ENCODE measurements at places on chromosomes 1 and 21. TPM values are rescaled to one million over a fixed set of nuclear protein-coding genes. Genes with fewer than 3 reads are reported as not detected.

GRCh38 chr1:41361495-41362356 is 492 bp downstream of the FOXO6 start:
- DNase-seq = peak; percentile 63

NLRP3 gene
- polyA plus RNA-seq = 0.50 TPM

CACNA1E gene
- polyA plus RNA-seq = 0.03 TPM

IPO13 gene
- 15.3 TPM for polyA plus RNA-seq

DNA sequence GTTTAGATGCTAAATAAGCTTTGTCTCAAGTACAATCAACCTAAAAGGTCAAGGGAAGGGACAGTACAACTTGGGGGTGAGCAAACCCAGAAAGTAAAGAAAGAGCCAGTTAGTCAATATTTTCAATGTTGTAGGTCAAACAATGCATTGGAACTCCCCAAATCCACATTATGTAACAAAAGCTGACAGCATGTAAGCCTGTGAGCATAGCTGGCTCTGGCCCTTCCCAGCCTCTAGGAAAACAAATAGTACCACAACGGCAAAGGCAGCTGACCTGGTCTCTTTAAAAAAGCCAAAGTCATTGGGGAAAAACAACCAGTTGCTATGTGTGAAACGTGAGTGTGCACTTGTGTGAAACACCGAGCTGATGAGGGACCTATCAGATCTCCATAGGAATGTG is 3.4 kb downstream of the CBR1 start:
- DNase-seq = no peak

- no peak for DNase-seq
These were observed 20.5 kb downstream of the FUBP1 start for GRCh38 chr1:77958391-77958790.

HS2ST1 gene
- polyA plus RNA-seq = 31.6 TPM

GRCh38 chr1:47755101-47755990 is 241.8 kb downstream of the TRABD2B start:
- DNase-seq = no peak

MAP1LC3C gene
- 4.3 TPM for polyA plus RNA-seq

DNA sequence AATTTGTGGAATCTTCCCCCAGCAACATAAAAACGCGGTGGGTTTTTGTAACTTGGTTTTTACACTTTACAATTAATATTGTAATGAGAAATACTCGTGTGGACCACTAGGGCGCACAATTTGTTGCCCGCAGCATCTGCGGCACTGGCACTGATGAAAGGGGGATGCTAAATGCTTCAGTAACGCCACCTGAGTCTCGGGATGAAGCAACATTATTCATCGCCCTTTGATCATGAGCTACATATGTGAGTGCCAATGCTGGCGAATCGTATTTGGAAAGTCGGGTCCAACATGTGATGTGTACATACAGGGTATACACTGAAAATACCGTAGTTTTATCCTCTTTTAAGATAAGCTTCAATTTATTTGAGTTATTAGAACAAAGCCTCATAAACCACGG is 34.2 kb upstream of the COX20 start:
- no peak for DNase-seq

SLAMF8 gene
- polyA plus RNA-seq = 0.73 TPM

PM20D1 gene
- 1.8 TPM for polyA plus RNA-seq

- no peak for DNase-seq
These were observed 264.2 kb downstream of the HMCN1 start for GRCh38 chr1:185998391-185998790.

TTC39A gene
- 1.2 TPM for polyA plus RNA-seq

DNA sequence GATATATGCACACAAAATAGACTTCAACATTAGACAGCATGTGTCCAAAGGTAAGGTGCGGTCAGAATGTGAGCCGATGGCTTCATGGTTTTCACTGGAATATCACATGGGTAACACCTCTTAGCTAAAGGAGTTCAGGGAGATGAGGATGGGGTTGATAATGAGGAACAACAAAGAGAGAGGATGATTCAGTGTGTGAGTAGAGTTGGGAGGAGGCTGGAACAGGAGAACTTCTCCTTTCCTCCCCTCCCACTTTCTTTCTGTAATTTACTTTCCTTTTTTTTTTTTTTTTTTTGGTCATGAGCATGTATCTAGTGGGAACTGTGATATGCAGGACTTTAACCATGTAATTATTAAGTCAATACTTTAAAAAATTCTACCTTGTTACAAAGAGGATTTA is 99.4 kb downstream of the FASLG start:
- no peak for DNase-seq

- no peak for DNase-seq
These were observed 120.0 kb upstream of the RRP15 start for GRCh38 chr1:218164930-218165700.

OR2T11 gene
- not detected for polyA plus RNA-seq

S100A7A gene
- polyA plus RNA-seq = not detected

- no peak for DNase-seq
These were observed 3.7 kb upstream of the FABP3 start for GRCh38 chr1:31376375-31377134.

DNA sequence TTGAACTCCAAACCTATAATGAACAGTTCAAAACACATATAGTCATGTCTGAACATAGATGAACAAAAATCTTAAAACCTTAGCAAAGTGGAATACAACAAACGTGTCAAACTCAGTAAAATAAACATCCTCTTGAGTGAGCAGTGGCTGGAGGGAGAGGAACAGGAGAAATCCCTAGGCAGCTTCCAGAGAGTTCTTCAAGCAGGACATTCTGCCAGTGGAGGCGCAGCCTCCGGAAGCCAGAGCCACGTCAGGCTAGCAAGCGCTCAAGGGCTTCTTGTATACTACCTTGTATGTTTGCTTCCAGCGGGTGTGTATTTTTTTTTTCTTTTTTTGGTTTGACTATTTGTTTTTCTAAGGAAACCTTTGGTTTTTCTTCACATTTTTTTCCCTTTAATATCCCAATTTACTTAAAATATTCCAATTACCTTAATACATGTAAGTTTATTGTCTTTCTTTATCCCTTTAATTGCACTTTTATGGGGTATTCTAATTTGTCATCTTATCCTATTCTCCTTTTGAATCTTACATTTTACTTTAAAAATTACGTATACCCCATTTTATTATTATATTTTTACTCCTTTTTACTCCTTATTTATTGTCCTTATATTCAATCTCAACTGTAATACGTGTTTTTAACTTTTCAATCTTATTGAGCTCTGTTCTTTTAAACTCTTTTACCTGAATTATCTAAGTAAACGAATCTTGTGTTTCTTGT is 42.0 kb downstream of the COLGALT2 start:
- no peak for DNase-seq

DNA sequence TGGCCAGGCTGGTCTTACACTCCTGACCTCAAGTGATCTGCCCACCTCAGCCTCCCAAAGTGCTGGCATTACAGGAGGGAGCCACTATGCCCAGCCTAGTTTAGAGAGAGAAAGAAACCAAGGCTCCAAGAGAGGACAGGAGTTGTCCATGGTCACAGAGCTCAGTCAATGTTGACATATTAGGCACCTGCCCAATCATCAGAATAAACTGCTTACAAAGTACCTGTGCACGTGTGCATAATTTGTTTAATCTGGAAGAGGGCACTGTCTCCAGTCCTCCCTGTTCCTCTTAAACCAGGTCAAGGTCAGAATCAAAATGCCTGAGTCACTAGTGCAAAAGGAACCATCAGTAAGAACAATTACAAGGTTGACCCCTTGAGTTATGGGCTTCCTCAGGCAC is 20.3 kb upstream of the MPZL1 start:
- no peak for DNase-seq

DNAI4 gene
- polyA plus RNA-seq = 3.0 TPM

- no peak for DNase-seq
These were observed 244.4 kb downstream of the AKT3 start for GRCh38 chr1:243605604-243606003.

GRCh38 chr21:23478381-23478780 is 2128.9 kb downstream of the MRPL39 start:
- DNase-seq = no peak

- DNase-seq = no peak
These were observed 27.5 kb downstream of the SLC2A1 start for GRCh38 chr1:42931108-42931539.

Measured in ovary (tissue), 10 donors.